ENCODE measurements at places on chromosomes 7 and 10.

DNA sequence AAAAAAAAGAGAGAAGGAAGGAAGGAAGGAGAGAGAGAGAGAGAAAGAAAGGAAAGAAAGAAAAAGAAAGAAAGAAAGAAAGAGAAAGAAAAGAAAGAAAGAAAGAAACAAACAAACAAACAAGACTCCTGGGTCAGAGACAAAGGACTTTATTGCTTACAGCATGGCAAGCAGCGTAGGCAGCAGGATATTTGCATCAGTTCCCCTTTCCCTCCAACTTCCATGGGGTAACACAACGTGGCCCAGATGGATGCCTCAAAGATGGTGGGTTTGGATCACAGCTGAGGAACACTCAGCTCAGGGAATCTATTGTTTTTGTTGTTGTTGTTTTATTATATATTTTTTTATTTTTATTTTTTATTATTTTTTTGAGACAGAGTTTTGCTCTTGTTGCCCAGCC is 128.5 kb upstream of the VKORC1L1 start:
- no peak for DNase-seq

- no peak for DNase-seq
Measured at GRCh38 chr7:35735396-35735795, 40.5 kb upstream of the HERPUD2 start.

- no peak for DNase-seq
Measured at GRCh38 chr10:116764979-116765378, 22.6 kb upstream of the HSPA12A start.

DNA sequence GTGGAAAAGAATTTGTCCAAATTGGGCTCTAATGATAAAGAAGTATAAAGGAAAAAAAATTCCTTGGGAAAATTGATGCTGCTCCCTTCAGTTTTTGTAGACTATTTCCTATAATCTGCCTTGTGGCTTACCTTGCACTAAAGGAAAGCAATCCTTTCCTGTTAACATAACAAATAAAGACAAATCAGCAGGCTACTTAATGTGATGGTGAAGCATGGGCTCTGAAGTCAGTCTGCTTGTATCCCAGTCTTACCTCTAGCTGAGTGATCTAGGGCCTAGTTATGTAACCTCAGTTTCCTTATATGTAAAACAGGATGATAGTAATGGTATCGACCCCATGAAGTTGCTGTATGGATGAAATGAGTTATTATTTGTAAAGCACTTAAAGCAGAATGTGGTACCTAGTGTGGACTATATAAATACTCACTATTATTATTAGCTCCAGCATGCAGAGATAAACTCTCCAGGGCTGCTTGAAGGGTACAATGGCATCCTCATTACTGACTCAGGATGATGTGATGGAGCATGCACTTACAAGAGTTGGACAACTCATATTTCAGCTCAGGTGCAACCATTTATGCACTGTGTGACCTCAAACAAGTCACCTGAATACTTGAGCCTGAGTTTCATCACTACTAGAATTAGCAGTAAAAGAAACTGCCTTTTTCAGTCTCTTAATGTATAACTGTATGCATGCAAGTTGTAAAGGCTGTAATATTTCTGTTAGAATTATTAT is 156.1 kb downstream of the DKK1 start:
- no peak for DNase-seq

- peak; percentile 91 for DNase-seq
Measured at GRCh38 chr7:143263266-143264195, at the start of gene GSTK1. Gene GSTK1, plus strand, starts transcription at chr7:143263441. Its CDS starts 73 bp downstream, at chr7:143263514.

DNA sequence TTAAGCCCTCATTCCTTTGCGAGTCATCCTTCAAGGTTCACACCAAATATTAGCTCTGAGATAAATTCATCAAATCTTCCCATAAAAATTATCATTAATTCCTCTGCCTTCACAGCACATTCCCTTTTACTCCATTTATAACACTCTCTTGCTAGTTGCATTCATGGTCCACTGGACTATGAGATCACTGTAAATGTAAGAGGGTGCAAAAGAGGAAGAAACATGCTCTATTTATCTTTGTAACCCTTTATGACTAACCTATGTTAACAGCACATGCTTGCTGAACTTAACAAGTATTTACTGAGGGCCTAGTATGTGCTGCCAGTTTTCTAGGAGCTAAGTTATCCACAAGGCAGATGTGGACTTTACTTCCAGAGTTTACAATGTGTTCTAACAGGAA is 86.7 kb upstream of the TMEM168 start:
- DNase-seq: no peak

DNA sequence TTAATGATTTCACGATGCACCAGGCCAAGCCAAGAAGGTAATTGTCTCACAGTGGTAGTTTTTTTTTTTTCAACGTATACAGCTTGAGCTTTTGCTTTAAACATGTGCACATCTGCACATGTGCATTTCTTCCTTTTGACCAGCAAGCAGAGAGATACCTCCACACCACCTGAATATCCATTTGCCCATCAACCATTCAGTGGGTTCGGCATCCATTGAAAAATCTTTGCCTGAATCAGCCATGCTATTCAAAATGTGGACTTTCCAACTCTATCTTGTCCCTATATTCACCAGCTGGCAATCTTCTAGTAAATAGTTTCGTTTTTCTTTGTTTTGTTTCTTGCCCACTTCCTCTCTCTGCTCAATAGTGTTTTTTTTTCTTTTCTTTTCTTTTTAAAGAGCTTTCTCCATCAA is 7.7 kb upstream of the TRA2A start:
- DNase-seq: no peak

- DNase-seq: no peak
Measured at GRCh38 chr7:10910447-10910846, 63.2 kb upstream of the PHF14 start.

DNA sequence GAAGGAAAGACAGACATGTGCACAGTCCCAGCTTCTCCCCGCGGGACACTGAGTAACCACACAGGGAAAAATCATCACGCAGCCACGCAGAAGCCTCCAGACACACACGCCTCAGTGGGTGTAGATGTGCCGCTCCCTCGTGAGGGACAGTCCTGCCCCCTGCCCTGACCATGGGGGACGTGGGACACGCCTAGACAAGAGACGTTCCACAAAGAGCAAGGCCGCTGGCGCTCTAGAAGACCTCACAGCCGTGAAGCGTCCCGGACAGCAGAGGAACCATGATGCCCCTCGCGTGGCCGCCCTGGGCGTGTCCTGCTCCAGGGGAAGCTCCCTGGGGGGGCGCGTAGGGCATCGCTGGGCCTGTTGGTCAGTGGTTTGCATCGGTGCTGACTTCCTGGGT is 210.8 kb downstream of the DNAJB6 start:
- no peak for DNase-seq

DNA sequence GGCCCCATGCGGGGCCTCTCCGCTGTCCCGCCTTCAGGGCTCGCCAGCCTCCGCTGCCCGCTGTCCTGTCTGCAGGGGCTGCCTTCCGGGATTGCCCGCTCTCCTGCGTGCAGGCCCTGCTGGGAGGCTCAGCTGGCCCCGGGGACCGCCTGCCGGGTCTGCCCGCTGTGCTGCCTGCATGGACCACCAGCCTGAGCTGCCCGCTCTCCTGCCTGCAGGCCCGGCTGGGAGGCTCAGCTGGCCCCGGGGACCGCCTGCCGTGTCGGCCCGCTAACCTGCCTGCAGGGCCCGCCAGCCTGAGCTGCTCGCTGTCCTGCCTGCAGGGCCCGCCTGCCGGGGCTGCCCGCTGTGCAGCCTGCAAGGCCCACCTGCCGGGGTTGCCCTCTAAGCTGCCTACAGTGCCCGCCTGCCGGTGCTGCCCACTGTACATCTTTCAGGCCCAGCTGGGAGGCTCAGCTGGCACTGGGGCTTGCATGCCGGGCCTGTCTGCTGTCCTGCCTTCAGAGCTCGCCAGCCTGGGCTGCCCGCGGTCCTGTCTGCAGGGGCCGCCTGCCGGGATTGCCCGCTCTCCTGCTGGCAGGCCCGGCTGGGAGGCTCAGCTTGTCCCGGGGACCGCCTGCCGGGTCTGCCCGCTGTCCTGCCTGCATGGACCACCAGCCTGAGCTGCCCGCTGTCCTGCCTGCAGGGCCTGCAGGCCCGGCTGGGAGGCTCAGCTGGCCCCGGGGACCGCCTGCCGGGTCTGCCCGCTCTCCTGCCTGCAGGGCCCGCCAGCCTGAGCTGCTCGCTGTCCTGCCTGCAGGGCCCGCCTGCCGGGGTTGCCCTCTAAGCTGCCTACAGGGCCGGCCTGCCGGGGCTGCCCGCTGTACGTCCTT is 165.1 kb downstream of the GLRX3 start:
- no peak for DNase-seq

GRCh38 chr10:16232441-16232840 is 204.4 kb upstream of the PTER start:
- no peak for DNase-seq

- no peak for DNase-seq
Measured at GRCh38 chr7:102412548-102412947, 16.4 kb downstream of the PRKRIP1 start.

- DNase-seq: no peak
Measured at GRCh38 chr7:137606061-137606674, 240.6 kb downstream of the DGKI start.

GRCh38 chr10:101303087-101303703 is 50.8 kb upstream of the BTRC start:
- no peak for DNase-seq

- no peak for DNase-seq
Measured at GRCh38 chr7:151367284-151367683, 25.7 kb downstream of the NUB1 start.

DNA sequence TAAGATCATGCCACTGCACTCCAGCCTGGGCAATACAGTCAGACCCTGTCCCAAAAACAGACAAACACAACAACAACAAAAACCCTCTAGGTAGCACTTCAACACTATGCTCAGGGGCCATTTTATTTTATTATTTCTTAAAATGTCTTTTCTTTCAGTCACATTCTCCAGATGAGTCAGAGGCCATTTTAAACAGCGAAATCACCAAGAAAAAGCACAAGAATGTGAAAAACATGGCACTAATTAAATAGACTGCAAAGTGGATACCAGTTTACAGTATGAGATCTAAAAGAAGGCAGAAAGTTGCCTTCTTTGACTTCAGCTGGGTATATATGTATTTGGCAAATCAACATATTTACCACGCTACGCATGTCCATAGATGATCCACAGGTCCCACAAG is 6.1 kb upstream of the FGL2 start:
- no peak for DNase-seq

GRCh38 chr7:2019711-2020511 is 212.8 kb downstream of the MAD1L1 start:
- peak; percentile 87 for DNase-seq

DNA sequence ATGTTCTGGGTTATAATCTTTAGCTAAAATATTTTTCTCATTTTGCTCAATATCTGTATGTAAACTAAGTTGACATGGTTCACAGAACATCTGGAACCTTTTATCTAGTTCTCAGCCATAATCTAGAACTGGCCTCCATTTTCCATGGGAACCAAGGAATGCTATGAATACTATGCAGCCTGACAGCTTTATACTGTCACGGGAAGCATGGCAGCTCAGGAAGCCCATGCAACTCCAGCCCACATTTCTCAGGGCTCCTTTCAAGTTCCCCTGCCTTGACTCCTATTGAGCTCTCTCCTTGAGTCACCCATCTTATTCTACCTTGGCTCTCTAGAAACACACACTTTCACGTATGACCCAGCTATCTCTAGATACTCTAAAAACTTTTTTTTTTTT is 36.6 kb upstream of the PRKAR2B start:
- DNase-seq: no peak

DNA sequence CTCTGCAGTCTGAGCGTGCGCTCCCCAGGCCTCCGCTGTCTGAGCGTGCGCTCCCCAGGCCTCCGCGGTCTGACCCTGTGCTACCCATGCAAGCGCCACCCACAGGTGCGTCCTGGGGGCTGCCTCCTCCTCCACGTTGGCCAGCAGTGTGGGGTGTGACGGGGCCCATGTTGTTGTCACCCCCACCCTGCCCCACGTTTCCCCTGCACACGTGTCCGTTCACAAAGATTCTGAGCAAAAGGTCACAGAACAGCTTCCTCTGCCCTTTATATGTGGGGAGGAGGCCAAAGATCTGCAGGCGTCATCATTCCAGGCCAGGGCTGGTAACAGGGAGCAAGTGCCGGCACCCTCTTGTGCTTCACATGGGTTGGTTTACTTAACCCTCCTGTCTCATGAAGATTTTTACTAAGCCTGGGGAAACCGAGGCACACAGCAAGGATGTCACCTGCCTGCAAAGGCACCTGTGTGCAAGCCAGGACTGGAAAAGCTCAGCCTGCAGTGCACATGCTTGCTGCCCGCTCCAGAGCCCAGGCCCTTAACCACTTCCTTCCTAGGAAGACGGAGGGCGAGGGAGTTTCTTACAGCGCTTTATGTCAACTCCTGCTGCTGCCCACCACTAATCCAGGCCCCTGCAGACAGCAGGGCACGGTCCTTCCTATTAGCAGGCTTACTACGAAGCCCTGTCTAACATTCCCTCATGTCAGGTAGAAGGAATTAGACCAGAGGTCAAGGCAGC is 4.8 kb downstream of the GPR146 start:
- no peak for DNase-seq

GRCh38 chr10:13865758-13866491 is 279.2 kb downstream of the PRPF18 start:
- DNase-seq: no peak

DNA sequence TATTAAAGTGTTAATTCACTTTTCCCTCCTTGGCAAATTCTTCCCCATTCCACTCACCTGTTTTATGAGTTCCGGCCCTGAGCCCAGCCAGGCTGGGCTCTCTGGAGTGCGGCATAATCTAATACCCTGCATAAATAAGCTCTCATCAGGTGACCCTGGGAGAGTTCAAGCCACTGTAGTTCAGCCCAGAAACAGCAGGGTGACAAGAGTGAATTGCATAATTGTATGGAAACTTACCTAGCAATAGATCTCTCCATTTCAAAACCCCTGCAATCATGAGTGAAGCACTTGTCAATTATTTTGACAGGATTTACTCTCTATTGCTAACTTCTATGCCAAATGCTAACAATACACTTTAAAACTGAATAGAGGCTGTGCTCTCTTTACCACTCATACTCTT is 94.7 kb downstream of the OSBPL3 start:
- DNase-seq: no peak

DNA sequence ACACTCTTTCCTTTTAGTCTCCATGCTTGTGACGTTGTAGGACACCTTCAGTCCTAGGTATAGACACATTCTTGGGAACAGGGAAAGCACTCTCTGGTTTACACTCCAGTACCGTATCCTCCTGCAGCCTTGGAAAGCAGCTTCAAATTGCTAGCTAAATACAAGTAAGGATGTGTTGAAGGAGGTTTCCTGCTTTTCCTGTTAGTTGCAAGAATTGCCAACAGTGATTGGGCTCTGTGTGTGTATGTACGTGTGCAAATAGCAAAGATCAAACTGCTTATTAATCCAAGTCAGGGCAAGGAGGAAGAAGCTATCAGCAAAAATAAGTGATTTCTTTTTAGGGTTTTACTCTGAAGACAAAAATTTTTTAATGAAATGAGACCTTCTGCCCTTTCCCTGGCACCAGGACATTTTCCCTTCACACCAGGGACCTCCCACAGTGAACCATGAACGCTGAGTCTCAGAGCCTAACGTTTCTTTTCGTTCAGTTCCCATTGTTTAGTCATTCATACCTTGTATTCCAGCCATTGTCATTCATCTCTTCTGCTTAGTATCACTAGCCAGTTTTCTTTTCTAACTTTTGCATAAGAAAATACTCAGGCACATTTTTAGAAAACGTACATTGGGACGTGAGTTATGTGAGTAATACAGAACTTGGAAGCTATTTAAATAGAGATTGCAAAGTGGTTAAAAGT is 36.9 kb upstream of the AUTS2 start:
- no peak for DNase-seq
